ENCODE measurements at places on chromosomes 3 and 15. TPM values are rescaled to one million over a fixed set of nuclear protein-coding genes. Genes with fewer than 3 reads are reported as not detected.

- peaks cover 2% of the 10 kb centered on the region for H3K36me3 ChIP-seq
- H3K4me1 ChIP-seq: peaks cover 18% of the 10 kb centered on the region
These were observed 408 bp downstream of the NICN1 start for GRCh38 chr3:49428752-49429080.

- no peaks in the 10 kb centered on the region for H3K36me3 ChIP-seq
- H3K27ac ChIP-seq: no peak overlapping the region
These were observed 46.9 kb downstream of the ZNF710 start for GRCh38 chr15:90047956-90048575.

GRCh38 chr3:113329757-113330156 lies 111.5 kb downstream of the CFAP44 start:
- no peak overlapping the region for H3K27ac ChIP-seq
- DNase-seq: no peak
- peaks cover 16% of the 10 kb centered on the region for H3K36me3 ChIP-seq
- no peak overlapping the region for H3K4me3 ChIP-seq
- no peaks in the 10 kb centered on the region for H3K27me3 ChIP-seq

DNA sequence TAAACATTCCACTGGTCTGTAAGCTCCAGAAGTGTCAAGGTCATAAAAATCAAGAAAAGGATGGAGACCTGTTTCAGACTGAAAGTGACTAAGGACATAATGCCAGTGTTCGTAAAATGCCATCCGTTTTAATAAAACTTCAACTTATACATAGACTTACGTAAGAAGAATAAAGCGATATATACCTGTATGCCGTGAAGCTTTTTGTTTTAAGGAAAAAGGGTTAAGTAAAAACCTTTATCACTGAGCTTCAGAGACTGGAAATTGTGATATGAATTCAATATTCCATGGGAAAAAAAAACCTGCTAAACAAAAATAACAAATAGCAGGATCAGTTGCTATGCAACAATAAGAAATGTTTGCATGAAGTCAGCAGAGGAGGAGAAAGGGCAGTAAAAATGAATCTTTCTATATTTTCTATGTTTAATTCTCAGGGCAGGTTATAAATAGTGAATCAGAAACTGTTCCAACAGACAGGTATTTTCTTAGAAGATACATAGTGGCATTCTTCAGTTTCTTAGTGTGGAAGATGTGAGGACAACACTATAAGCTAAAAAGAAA lies 42.5 kb downstream of the CHSY1 start:
- H3K36me3 ChIP-seq: peaks cover 33% of the 10 kb centered on the region
- H3K27ac ChIP-seq: peak overlapping the region; percentile 58
- no peaks in the 10 kb centered on the region for H3K27me3 ChIP-seq
- peaks cover 89% of the 10 kb centered on the region for H3K4me1 ChIP-seq
- H3K4me3 ChIP-seq: no peak overlapping the region

GRCh38 chr15:61070111-61070901 lies 158.8 kb downstream of the RORA start:
- no peak overlapping the region for H3K27ac ChIP-seq
- no peaks in the 10 kb centered on the region for H3K36me3 ChIP-seq
- H3K27me3 ChIP-seq: peaks cover 16% of the 10 kb centered on the region

DNA sequence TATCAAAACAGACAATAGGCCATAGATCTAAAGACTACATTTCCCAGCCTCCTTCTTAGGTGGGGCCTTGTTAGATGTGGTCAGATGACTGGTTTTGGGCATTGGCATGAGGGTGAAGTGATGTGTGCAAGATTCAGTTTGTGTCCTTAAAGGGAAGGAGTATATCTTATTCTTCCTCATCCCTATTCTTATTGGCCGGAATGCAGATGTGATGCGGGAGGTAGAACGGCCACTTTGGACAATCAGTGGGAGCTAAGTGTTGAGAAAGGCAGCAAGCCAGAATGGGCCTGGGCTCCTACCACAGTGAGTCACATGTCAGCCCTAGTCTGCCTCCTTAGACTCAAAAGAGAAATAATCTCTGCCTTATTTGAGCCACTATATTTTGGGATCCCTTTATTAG lies 89.8 kb upstream of the MEX3B start:
- H3K4me1 ChIP-seq: peaks cover 5% of the 10 kb centered on the region
- no peaks in the 10 kb centered on the region for H3K27me3 ChIP-seq
- no peak overlapping the region for H3K4me3 ChIP-seq
- peaks cover 18% of the 10 kb centered on the region for H3K36me3 ChIP-seq
- H3K27ac ChIP-seq: no peak overlapping the region
- DNase-seq: no peak

GRCh38 chr3:128180913-128181312 lies 27.6 kb downstream of the EEFSEC start:
- no peak overlapping the region for H3K27ac ChIP-seq
- peaks cover 36% of the 10 kb centered on the region for H3K4me1 ChIP-seq
- no peaks in the 10 kb centered on the region for H3K27me3 ChIP-seq
- H3K4me3 ChIP-seq: no peak overlapping the region
- DNase-seq: no peak

DNA sequence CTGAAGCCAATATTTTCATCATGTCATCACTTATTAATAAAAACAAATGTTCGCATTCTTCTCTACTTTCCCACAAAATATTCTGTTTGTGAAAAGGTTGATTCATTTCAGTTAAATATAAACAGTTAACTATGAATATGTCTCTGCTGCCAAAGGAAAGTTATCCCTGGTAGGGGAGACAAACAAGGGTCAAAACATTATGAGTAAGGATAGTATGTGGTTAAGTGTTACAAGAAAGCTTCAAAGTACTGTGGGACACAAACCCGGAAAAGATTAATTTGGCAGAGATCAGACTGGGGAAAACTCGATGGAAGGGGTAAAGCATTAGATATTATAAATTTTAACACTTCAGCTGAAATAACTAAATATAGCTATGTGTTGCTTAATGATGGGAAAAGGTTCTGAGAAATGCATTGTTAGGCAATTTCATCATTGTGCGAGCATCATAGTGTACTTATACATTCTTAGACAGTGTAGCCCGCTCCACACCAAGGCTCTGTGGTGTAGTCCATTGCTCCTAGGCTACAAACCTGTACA lies 436.5 kb upstream of the TBL1XR1 start:
- no peaks in the 10 kb centered on the region for H3K36me3 ChIP-seq
- H3K4me3 ChIP-seq: no peak overlapping the region
- H3K27me3 ChIP-seq: no peaks in the 10 kb centered on the region
- DNase-seq: no peak

DNA sequence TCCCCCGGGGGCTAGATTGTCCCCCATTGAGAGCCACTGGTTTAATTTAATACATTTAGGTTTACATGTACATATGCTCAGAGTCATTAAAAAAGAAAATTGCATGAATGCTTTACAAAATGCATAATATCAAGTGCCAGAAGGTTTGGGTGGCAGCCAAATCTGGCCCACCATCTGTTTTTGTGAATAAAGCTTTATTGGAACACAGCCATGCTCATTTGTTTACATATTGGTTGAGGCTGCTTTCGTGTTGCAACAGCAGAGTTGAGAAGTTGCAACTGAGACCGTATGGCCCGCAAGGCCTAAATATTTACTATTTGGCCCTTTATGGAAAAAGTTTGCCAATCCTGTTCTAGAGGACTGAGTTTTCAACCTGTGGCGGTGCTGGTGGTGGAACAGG lies 32.1 kb upstream of the RGMA start:
- no peaks in the 10 kb centered on the region for H3K36me3 ChIP-seq
- DNase-seq: no peak
- H3K27me3 ChIP-seq: peaks cover 8% of the 10 kb centered on the region

- H3K27me3 ChIP-seq: no peaks in the 10 kb centered on the region
- peak overlapping the region; percentile 22 for H3K4me3 ChIP-seq
- peak overlapping the region; percentile 72 for H3K27ac ChIP-seq
These were observed 17.2 kb downstream of the TMOD3 start for GRCh38 chr15:51846463-51847230.

DNA sequence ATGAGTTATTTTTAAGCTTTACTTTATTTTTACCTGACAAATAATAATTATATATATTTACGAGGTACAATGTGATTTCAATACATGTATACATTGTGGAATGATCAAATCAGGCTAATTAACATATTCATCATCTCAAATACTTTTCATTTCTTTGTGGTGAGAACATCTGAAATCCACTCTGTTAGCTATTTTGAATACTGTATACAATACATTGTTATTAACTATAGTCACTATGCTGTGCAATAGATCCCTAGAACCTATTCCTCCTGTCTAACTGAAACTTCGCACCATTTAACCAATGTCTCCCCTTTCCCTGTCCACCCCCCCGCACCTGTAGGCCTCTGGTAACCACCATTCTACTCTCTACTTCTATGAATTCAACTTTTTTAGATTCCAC lies 7.9 kb upstream of the SPPL2A start:
- H3K27me3 ChIP-seq: no peaks in the 10 kb centered on the region
- no peak overlapping the region for H3K27ac ChIP-seq
- DNase-seq: no peak
- H3K4me1 ChIP-seq: peaks cover 4% of the 10 kb centered on the region
- no peak overlapping the region for H3K4me3 ChIP-seq

DNA sequence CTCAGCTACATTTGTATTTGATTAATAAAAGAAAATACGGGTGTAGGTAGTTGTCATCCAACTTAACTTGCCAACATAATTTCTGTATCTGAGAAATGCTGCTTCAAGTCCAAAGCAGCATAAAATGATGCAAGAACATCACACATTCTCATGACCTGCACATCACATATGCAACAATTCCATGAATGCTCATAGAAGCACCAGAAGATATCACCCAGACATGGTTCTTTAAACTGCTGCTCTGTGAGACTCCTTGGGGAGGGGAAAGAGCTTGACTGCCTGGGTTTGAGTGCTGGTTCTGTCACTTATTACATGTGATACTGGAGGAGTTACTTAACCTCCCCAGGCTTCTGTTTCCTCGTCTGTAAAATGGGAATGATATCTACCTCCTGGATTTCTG lies 39.4 kb downstream of the CHST14 start:
- no peak overlapping the region for H3K27ac ChIP-seq
- H3K4me1 ChIP-seq: peaks cover 22% of the 10 kb centered on the region
- H3K27me3 ChIP-seq: peaks cover 57% of the 10 kb centered on the region
- H3K36me3 ChIP-seq: no peaks in the 10 kb centered on the region
- no peak for DNase-seq

DNA sequence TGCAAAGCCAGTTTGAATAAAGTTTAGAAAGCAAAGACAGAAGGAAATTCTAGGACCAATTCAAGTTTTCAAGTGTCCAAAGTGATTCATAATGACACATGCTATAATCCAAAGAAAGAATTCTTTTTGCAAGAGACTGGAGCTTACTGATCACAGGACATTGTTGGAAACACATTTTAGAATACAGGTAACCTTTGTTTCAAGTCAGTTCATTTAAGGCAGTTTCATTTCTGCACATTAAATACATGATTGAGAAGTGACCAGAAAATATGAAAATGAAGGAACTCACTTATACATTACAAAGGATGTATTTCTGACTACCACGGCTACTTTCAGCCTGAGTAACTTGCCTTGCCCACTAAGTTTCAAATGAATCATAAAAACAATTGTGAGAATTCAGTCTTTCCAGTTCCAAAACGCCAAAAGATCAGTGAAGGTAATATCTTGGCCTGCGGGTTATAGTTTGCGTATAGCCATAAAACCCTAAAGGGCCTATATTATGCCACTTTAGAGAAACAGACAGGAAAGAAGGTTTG lies 48.7 kb downstream of the PRICKLE2 start:
- no peak overlapping the region for H3K27ac ChIP-seq
- H3K36me3 ChIP-seq: no peaks in the 10 kb centered on the region
- DNase-seq: no peak
- peaks cover 6% of the 10 kb centered on the region for H3K27me3 ChIP-seq

- no peaks in the 10 kb centered on the region for H3K27me3 ChIP-seq
- H3K36me3 ChIP-seq: no peaks in the 10 kb centered on the region
- H3K4me1 ChIP-seq: no peaks in the 10 kb centered on the region
- H3K4me3 ChIP-seq: no peak overlapping the region
These were observed 314.2 kb upstream of the RARB start for GRCh38 chr3:25113891-25114290.

DNA sequence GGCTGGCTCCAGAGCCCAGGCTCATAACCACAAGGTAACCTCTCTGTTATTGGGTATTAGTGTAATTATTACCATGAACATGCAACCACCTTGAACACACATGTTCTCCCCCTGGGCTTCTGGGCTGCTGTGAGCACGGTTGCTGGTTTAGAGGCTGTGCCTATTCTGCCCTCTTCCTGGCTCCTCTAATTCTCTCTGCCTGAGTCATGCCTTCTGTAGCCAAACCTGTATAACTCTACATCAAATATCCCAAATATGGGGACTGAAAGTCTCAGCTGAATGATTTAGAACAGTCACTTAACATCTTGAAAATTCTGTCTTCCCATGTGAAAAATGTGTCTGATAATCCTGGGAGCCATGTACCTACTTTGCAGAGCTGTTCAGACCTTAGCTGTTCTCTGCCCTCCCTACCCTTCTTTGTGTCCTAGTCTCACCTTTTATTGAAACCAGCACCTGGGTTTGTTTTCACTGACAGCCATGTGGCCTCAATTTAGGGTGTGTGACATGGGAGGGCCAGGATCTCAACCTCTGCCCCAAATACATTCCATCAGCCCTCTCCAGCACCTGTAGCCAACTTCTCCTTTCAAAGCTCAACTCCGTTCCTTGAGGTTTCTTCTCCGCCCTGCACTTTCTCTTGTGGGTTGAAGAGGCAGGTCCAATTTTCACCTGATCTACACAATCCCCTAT lies 60.7 kb downstream of the PDZRN3 start:
- H3K36me3 ChIP-seq: no peaks in the 10 kb centered on the region
- no peak for DNase-seq
- no peak overlapping the region for H3K27ac ChIP-seq
- H3K4me1 ChIP-seq: no peaks in the 10 kb centered on the region

The SENP5 gene
- 32.5 TPM for total RNA-seq

The TUSC7 gene
- not detected for total RNA-seq

The C15orf62 gene
- 0.61 TPM for total RNA-seq

The TRPM1 gene
- total RNA-seq: not detected

The SLC26A6 gene
- total RNA-seq: 45.0 TPM

The TMEM212 gene
- total RNA-seq: not detected

The CADPS gene
- total RNA-seq: not detected

The WNT5A gene
- not detected for total RNA-seq

The NME9 gene
- total RNA-seq: not detected

The SEMA5B gene
- not detected for total RNA-seq

Measured in activated CD8-positive, alpha-beta T cell treated with anti-CD3 and anti-CD28 coated beads for 36 hours (primary cell).